Thymus (tissue), 14 donors: ENCODE measurements at places on chromosomes 3 and 15.

DNA sequence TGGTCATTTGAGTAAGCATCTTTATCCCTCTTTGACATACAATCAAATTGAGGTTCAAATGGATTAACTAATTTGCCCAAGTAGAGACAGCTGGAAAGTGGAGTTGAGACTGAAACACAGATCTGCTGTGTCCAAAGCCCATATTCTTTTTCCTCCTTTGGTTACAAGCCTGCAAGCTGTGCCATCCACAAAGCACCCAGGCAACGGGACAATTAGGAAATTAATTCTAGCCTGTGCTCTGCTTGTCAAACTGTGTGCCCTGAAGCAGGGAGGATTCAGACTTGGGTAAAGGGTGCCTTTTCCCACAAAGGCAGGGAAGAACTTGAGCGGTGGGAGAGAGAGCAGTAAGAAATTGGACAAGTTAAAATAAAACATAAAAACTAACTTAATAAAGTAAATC lies 127.9 kb downstream of the DTWD1 start:
- no peak for DNase-seq

GRCh38 chr3:27718459-27718858 lies 3.7 kb downstream of the EOMES start:
- DNase-seq: no peak

DNA sequence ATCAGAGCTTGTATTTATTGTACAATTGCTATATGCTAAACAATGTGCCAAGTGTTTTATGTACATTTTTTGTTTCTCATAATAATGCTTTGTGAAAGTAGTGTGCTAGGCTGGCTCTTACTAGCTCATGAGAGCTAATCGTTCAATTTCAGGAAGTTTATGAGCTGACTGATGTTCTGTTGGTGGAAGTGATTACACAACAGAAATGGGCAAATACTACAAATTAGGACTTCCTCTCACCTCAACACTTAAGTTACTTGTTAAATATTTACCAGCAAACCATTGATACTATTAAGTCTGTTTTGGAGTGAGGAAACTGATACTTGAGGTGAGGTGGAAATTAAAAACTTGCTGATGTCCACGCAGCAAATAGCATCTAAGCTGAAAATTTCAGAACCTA lies 32.3 kb downstream of the SLC9C1 start:
- no peak for DNase-seq

- no peak for DNase-seq
Observed at GRCh38 chr3:40079203-40079846, 230.2 kb upstream of the EIF1B start.

- DNase-seq: peak; percentile 70
Observed at GRCh38 chr3:169149349-169149890, 514.1 kb downstream of the MECOM start.

DNA sequence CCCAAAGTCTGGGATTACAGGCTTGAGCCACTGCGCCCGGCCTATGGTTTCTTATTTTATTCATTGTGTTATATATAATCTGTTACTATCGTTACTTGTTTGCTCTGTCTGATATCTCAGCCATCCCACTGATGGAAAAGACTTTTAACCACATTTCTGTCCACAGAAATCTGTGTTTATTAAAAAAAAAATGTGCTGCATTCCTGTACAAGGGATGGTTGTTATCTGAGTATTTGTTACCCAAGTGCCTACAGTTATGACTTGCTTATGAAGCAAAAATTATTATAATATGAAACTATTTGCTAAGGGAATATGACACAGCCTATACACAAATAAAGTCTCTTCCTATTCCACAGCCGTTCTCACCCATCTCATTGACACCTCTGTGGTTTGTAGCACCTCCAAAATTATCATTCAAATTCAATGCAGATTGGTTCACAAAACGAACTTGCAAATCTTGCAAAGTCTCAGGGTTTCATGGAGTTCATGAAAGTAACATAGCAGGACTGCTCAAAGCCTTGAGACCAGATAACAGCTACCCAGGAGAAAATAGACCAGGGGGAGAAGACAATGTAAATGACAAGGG lies 47.4 kb upstream of the UBE2E1 start:
- DNase-seq: no peak
